ENCODE measurements at places on chromosomes 3 and 15.

- DNase-seq = no peak
Observed at GRCh38 chr3:133745981-133746711, at the start of gene TF. TF (plus strand) TSS chr3:133746393; CDS start chr3:133746441, 48 bp downstream.

DNA sequence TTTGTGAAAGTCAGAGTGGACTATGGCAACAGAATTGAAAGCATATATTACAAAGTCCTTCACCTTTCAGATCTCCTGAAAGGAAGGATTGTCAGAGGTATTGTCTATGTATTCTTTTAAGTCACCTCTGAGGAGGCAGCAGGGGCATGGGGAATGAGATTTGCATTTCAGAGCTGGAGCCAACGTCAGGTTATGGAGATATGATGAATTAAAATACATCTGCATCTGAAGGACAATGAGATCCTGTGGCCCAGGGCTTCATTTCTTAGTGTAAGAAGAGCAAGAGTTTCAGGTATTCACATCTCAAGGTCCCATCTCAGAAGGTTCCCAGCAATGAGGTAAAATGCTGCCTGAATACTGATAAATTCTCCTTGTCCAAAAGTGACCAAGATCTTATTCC is 695.8 kb downstream of the TUSC7 start:
- DNase-seq = no peak

- DNase-seq = no peak
Observed at GRCh38 chr3:171159822-171160157, 133.3 kb upstream of the SLC2A2 start.

DNA sequence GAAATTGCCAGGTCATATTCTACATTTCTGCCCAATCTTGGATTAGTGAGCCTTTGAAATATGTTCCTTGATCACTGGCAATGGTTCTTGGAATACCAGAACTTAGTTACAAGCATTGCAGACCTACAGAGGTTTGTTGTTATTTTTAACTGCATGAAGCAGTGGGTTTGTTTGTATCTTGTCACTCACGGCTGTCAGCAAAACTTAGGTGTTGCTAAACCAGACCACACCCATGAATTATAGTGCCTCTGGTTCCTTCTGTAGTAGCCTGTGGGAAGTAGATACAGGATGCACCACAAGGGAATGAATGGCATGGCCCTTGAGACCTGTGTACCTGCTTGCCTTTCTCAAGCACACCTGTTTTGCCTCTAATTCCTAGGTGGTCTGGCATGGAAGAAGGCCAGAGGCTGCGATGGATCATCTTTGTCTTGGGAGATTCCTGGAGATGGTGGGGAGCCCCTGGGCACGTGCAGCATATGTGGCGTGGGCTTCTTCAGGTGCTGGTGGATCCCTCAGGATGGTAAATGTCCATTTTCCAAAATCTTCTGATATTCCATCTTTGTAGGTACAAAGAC is 138.8 kb downstream of the SNRPN start:
- DNase-seq = no peak

- no peak for DNase-seq
Observed at GRCh38 chr15:39078026-39078425, 502.9 kb upstream of the THBS1 start.

DNA sequence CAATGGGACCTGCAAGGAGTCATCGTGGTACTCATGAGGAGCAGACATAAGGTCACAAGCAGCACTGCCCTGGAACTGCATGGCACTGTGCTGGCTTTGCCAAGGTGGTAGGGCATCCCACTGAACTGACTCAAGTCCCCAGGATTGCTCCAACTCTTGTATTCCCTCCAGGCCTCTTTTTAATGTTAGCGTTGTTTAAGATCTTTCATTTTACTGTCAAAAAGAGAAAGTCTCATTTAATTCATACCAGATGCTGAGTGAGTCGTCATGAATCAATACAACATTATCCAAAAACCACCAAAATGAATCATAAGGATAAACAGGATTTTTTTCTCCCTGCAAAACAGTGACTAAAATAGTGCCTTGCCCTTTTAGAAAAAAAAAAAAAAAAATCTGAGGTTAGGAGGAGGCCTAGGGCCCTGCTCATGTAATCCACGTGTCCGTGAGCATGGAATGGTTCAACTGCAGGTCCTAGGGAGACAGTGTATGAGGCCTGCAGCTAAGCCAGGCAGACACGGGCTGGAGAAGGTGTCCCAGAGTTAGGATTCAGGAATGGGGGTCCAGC is 36.7 kb upstream of the BLM start:
- no peak for DNase-seq

DNA sequence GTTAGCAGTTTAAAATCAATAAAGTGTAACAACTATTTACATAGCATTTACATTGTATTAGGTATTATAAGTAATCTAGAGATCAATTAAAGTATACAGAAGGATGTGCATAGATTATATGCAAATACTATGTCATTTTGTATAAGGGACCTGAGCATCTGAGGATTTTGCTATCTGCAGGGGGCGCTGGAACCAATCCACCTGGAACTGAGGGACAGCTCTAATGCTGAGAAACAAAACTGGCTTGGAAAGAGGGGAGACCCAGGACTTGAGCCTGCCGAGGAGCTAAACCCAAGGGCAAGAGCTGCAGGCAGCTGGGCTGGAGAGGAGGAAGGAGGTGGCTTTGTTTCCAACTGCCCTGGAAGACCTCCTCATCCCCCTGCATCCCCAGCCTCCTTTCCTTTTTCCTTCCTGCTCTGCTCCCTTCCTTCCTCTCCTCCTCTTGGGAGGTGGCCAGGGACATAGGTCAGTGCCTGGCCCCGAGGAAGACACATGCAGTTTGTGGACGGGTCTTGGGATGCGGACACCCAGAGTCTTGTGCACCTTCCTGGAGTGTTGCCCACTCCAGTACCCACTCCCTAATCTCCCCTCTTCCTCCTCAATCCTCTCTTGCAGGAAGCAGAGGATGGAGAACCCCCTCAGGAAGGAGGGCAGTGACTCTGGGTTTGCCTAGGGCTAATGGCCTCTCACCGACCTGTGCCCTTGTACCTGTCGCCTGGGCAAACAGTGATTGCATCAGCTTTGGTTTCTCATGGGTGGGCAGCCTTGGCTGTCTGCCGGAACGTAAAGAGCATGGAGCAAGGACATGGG is 825 bp upstream of the RTP3 start:
- DNase-seq = no peak

DNA sequence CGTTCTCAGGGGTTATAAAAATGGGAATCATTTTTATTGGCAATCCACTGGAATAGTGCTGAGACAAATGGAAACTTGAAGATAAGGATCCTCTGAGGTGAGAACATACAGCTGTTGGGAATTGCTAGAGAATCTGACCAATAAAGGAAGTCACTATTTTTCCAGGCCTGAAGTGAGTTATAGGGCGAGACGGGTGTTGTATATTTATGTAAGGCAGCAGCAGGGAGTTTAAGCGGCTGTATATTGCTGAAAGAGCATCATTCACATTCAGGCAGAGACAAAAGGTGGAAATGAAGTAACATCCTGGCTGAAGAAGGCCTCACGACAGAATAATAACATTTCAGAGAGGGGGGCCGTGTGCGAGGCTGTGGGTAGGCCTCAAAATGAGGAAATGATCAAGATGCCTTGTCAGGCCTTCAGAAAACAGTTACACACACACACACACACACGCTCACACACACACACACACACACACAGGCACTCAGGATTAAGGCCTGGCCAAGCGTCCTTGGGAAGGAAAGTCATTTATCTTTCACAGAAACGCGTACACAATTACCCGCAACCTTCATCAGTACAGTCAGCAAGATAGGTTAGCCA is 964.9 kb upstream of the NR2F2 start:
- DNase-seq = no peak

GRCh38 chr15:39504808-39505207 is 76.1 kb upstream of the THBS1 start:
- DNase-seq = no peak

DNA sequence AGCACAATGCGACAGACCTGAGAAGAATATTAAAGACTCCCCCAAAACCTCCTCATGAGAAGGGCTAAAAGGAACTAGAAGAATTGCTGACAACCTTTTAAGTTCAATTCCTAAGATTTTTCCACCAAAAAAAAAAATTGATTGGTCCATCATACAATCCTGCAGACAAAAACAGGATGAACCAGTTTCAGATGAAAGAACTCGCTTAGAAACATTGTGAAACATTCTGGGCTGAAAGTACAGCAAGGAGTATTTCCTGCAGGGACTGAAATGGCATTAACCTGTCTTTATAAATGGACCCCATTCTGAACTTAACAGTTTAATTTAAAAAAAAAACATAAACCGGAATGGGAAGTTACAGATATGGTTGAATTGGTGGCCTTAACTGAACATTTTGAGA is 96.0 kb upstream of the FAM174B start:
- DNase-seq = no peak

GRCh38 chr3:26714485-26714884 is 91.9 kb downstream of the LRRC3B start:
- DNase-seq = no peak

DNA sequence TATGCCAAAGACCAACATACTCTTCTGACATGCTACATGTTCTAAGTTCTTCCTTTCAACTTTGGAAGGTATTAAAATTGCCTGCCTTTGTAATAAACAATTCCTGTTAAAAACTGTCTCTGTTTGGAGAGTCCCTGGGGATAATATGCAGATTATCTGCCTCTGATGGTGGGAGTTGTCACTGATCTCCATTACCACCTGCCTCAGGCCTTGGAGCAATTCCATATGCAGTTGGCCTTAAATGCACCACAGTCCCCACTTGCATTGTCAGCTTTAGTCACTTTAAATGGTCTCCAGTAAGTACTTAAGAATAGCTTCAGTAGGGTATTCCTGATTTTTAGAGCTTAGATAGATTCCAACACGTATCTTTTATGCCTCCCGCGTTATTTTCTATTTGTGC is 121.1 kb upstream of the GOLIM4 start:
- DNase-seq = no peak

DNA sequence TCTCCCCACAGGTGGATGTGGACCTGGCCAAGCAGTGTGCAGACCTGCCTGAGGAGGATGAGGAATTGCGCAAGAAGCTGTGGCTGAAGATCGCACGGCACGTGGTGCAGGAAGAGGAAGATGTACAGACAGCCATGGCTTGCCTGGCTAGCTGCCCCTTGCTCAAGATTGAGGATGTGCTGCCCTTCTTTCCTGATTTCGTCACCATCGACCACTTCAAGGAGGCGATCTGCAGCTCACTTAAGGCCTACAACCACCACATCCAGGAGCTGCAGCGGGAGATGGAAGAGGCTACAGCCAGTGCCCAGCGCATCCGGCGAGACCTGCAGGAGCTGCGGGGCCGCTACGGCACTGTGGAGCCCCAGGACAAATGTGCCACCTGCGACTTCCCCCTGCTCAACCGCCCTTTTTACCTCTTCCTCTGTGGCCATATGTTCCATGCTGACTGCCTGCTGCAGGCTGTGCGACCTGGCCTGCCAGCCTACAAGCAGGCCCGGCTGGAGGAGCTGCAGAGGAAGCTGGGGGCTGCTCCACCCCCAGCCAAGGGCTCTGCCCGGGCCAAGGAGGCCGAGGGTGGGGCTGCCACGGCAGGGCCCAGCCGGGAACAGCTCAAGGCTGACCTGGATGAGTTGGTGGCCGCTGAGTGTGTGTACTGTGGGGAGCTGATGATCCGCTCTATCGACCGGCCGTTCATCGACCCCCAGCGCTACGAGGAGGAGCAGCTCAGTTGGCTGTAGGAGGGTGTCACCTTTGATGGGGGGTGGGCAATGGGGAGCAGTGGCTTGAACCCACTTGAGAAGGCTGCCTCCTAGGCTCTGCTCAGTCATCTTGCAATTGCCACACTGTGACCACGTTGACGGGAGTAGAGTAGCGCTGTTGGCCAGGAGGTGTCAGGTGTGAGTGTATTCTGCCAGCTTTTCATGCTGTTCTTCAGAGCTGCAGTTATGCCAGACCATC is 8.6 kb downstream of the VPS18 start:
- no peak for DNase-seq

DNA sequence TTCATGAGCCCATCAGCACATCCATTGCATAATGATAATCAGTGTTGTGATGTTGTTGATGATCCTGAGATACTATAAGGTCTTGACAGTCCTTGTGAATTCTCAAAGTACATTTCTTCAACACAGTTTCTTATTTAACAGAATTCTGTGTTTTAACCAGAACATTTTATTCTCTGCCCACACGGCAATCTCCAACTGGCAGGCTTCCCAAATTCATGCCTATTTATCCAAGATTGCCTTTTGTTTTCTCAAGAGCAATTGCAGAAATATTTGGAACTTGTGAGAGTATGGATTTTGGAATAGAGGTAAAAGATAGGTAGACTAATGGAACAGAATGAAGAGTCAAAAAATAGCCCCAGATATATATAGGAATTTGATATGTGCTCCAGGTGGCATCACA is 116.0 kb downstream of the UACA start:
- no peak for DNase-seq

DNA sequence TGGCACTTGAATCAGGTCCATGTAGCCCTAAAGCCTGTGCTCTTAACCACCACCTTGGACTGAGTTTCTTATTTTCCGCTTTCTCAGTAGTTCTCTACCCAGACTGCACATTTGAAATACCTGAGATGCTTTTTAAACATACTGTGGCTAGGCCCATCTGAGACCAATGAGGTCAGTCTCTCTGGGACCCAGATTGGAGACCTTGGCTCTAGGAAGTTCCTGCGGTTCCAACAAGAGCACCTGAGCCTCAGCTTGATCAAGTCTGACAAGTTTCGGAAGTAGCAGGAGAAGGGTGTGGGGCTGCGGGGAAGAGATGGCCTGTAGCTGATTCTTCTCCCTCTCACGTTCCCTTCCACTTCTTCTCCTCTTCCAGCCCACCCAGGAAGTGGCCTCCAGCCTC is 11.5 kb upstream of the TSEN2 start:
- DNase-seq = no peak

GRCh38 chr3:52895418-52895817 is 1.9 kb downstream of the STIMATE start:
- DNase-seq = no peak

DNA sequence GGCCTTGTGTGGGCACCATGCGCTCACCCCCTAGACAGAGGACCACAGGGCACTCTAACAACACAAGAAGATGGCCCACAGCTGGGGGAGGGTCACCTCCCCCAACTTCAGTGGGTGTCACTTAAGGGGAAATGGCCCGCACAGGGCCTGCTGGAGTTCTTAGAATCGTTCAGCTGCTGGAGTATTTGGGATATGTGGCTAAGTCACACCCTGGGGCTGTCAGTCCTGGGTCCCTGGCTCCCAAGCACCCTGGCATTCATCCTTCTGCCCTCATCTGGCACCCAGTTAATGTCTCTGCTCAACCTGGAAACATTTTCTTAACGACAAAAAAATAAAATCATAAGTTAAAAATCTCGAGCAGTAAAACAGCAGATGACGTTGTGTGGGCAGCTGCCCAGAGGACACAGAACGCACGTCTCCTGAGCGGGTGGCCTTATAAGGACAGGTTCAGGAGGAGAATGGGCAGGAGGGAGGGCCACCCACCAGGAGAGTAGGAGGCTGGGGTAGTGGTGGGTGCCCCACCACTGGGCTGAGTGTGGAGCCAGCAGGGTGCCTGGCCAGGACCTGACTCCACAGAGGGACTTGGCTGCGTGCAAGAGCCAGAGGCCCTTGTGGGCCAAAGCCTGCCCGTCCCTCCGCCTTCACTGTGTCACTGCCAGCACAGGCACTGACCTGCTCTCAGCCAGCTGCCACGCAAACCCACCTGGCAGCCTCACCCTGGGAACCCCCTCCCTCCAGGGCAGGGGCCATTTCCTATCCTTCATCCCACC is 11.5 kb downstream of the KBTBD13 start:
- no peak for DNase-seq
